ENCODE measurements at places on chromosomes 5 and 9. TPM values are rescaled to one million over a fixed set of nuclear protein-coding genes. Genes with fewer than 3 reads are reported as not detected.

DNA sequence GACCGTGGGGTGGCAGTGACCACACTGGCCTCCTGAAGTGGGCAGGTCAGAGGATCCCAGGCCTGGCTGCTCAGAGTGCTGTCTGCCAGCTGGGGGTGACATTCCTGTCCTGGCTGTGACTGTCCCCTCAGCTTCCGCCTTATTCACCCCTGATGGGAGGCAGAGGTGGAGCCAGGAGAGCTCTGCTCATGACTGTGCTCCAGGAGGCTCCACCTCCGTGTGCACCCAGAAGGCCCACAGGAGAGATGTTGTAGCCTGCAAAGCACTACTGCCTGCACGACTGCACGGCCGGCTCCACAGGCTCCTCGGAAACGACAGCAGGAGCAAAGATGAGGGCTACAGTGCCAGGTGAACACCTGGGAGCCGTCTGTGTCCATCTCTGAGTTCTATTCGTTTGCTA, 60.9 kb downstream of the ROPN1L start:
- no peak for DNase-seq

The GABRA6 gene
- not detected for total RNA-seq

DNA sequence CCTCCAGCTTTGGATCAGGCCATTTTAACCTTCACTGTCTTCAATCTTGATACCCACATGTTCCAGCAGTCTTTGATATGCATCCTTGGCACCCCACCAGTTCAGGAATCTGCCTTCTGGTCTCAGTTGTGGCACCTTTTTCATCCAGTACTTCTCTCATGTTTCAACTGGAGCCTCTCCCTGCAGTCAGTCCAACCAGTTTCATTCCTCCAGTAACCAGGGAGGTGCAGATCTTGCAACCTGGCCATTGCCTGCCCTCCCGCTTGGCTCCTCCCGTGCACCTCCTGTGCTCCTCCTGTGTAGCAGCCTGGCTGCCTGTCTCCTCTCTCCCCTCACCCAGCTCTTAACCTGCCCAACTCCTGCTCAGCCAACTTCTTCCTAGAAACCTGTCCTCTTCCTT, 20.2 kb downstream of the FUBP3 start:
- DNase-seq: no peak

The SLC1A3 gene
- total RNA-seq: not detected

The NPR3 gene
- 0.70 TPM for total RNA-seq

The KIF4B gene
- 0.23 TPM for total RNA-seq

- no peak for DNase-seq
Observed at GRCh38 chr9:125479846-125480615, 218.4 kb downstream of the GAPVD1 start.

GRCh38 chr5:40842351-40842750, 1.2 kb downstream of the CARD6 start:
- DNase-seq: no peak

- DNase-seq: no peak
Observed at GRCh38 chr5:56481428-56482357, 248.6 kb upstream of the ANKRD55 start.

DNA sequence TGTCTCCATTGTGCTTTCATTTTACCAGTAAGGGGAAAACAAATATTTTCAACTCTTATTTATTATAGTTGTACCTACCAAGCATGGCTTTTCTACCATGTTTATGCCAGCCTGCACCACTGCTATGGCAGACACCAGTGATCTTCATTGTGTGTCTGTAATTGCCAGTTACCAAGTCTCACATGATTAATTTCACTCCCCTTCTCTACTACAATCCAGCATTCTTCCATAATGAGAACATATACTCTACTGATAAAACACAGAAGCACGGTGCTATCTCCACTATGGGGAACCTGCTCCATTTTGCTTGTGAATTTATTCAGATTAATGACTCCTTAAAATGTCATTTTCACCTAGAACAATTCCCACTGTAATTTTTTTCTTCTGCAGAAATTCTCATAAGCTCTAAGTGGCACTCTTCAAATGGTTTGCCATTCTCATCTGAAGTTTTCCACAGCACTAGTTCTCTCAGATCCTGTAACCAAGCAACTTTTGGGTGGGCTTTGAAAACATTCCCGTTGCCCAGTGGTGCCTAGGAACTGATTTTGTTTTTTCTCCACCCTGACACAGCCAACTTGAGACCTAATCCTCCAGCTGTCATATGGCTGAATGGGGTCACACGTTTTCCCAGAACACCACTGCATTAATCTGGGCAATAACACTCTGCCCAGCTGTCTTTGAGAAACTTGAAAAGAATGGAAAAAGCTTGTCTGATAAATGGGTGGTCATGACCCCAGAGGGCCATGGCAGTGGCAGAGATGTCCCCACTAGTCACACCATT, 222.7 kb upstream of the RASEF start:
- no peak for DNase-seq

GRCh38 chr5:121762426-121762825, 89.3 kb upstream of the FTMT start:
- DNase-seq: no peak

The SMU1 gene
- total RNA-seq: 12.3 TPM

- DNase-seq: no peak
Observed at GRCh38 chr5:142785206-142785605, 15.0 kb downstream of the ARHGAP26 start.

DNA sequence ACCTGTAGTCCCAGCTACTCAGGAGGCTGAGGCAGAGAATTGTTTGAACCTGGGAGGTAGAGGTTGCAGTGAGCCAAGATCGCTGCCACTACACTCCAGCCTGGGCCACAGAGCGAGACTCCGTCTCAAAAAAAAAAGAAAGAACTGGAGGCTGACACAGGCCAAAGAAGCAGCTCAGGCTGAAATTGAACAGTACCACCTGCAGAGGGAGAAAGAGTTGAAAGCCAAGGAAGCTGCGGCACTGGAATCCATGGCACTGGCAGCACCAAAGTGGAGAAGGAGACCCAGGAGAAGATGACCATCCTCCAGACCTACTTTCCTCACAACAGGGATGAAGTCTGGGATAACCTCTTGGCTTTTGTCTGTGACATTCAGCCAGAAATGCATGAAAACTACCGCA, 11.3 kb upstream of the TMEM141 start:
- DNase-seq: no peak

DNA sequence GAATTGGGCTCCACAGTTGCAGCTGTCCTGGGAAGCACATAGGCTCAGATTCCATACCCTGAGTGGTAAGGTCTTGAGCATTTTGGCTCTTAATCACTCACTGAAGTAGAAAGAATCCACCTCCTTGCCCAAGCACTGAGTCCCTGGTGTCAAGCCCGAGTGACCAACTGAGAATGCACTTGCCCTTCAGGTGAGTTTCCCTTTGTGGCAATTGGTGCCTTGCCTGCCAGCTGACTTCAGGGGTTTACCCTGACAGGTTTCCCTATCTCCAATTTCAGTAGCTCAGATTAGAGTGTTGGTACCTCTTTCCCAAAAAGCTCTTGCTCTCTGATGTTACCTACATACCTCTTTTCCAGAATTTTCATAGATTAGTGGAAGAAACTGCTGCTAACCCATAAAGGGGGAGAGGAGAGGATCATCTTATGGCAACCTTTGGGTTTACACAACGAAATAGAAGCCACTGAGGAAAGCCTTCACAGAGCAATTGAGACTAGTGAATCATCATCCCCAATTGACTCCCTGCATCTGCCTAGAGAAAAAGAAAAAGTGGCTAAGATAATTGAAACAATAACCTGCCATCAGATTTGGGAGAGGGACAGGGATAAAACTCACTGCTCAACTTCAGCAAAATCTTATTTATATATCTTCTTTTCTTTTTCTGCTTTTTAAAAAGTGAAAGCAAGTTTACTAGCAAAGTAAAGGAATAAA, 48.6 kb downstream of the CCL28 start:
- DNase-seq: no peak

DNA sequence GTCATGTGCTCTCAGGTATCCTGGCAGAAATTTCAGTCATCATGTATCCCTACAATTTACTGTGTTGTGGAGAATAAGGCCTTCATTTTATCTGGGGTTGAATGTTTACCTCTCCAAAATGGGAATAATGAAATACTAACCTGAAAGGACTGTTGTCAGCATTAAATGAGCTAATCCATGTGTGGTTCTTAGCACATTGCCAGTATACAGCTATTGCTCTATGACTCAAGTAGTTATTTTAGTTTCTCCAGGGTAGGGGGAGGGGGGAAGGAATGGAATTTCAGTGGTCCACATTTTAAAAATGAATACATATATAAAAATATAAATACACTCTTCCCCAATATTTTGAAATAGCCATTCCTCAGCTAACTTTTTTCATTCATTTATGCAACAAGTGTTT, 3.5 kb downstream of the PAM start:
- no peak for DNase-seq

Data from glomerular endothelial cell (primary cell).